Fibroblast of lung (primary cell): ENCODE measurements at places on chromosomes 3 and 15. TPM values are rescaled to one million over a fixed set of nuclear protein-coding genes. Genes with fewer than 3 reads are reported as not detected.

The TGM5 gene
- under 0.01 TPM in 1 of 2 replicates, not detected in the other for total RNA-seq

The SYNPR gene
- total RNA-seq: not detected in 2 replicates

The CCDC9B gene
- 14.4 and 38.0 TPM in 2 replicates for total RNA-seq

The RAD51 gene
- 0.77 and 1.3 TPM in 2 replicates for total RNA-seq

The CLDN18 gene
- total RNA-seq: not detected in 2 replicates

The DLL4 gene
- under 0.01 TPM in 2 replicates for total RNA-seq

The GHSR gene
- not detected in 2 replicates for total RNA-seq

The ZNF445 gene
- 7.7 and 9.1 TPM in 2 replicates for total RNA-seq

The RTP4 gene
- total RNA-seq: 2.1 and 3.5 TPM in 2 replicates
